Glomerular endothelial cell (primary cell): ENCODE measurements at places on chromosomes 4 and X. TPM values are rescaled to one million over a fixed set of nuclear protein-coding genes. Genes with fewer than 3 reads are reported as not detected.

GRCh38 chrX:74656079-74656745 is 41.8 kb upstream of the RLIM start:
- DNase-seq = no peak

- no peak for DNase-seq
These were observed 341.1 kb downstream of the GBA3 start for GRCh38 chr4:23033796-23034195.

DNA sequence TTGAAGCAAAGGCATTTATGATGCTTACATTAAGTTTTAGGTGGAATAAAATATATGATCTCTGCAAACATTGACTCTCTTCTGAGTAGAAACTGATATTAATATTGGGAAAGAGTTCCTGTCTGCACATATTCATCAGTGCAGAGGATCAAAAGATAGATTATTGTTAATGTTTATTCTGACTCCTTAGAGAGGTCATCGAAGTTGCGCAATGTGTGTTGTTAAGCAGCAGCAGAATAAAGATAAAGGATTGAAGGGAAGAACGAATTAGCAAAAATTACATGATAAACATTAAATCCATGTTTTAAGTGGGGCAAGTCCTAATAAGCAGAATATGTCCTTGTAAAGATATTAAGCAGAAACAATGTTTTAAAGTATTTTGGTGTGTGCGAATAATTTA is 72.6 kb upstream of the MBNL3 start:
- DNase-seq = no peak

The STEEP1 gene
- total RNA-seq = 24.2 and 29.6 TPM in 2 replicates

The ADH6 gene
- not detected in 2 replicates for total RNA-seq

DNA sequence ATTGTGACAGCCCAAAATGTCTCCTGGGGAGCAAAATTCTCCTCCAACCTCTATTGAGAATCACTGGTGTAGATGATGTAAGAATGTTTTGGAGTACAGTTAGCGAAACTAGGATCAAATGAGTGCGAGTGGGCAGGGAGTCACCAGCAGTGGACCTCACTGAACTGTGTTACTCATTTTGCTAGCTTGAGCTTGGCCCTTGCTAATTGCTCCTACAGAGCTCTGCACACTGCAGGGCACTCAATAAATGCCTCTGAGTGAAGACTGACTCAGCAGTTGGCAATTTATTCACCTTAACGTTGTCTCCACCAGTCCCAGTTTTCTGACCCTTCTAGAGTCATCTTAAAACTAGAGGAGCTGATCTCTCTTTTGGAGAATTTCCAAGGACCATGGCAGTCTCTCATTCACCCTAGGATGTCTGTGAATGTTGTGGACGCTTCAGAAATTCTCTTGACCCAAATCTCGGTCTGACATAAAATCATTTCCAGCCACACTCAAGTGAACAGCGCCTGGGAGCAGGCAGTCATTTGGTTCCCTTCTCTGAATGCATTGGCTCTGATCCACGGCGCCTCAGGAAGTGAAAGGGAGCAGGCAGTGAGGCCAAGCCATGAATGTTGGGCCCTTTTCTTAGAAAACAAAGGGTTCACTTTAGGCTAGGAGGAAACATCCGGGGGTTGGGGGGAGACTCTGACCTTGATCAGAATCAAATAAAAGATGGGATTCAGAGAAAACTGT is 148.1 kb downstream of the NWD2 start:
- DNase-seq = no peak

- DNase-seq = no peak
These were observed 256.6 kb upstream of the NDST3 start for GRCh38 chr4:117777721-117778120.

DNA sequence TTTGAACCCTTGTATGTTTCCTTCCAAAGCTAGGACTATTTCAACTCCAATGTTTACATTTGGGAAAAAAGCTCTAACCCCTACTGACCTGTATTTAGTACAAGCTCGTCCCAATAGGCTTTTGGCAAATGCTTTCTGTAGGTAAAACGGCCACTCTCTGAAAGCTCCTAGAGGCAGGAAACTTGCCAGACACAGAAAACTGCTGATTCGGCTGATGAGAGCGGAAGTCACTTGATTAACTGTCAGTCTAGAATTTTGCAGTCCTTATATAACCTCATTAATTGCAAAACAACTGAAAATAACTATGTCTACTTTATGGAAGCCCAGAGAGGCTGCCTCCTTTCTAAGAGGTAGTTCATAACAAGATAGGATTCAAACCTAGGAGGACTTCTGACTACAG is 108.1 kb downstream of the TSPAN7 start:
- no peak for DNase-seq

GRCh38 chr4:25817059-25817681 is 45.6 kb downstream of the SEL1L3 start:
- DNase-seq = no peak

The ARFIP1 gene
- total RNA-seq = 24.4 and 27.0 TPM in 2 replicates

GRCh38 chrX:19121898-19122640 is at the start of gene ADGRG2:
Gene ADGRG2 (minus strand): TSS chrX:19122468. CDS start chrX:19068834, 53,634 bp downstream.
- DNase-seq = no peak

The SCD5 gene
- total RNA-seq = 28.4 and 35.8 TPM in 2 replicates

DNA sequence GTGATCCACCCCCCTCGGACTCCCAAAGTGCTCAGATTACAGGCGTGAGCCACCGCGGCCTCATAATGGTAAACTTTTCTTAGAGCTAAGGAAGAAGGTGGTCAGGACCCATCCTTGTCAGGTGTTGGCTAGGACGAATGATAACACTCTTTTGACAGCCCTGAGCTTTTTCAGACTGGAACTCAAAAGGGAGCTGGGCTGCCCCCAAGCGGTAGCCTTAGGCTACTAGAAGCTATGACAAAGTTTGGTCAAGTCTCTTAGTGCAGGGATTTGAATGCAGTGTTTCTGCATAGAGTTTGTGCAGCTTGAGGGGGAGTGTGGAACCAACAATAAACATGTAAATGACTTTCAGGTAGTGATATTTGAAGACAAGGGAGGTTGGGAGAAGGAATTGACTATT is 11.8 kb upstream of the HSD17B10 start:
- no peak for DNase-seq

DNA sequence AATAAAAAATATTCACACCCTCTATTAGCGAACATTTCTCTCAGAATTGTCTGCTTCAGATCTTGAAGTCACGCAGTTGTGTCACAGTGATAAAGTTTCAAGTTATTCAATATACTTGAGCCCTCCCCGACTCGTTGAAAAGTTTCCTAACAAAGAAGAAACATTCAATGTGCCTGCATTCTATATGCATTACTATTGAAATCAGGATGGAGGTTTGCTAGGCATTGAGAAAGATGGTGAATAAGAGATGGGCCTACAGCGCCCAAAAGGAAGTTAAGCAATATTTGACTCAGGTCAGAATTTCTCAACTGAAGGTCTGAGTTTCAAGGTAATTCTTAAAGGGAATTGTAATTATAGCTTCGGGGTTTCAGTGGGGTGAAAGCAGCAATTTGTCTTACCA is 6.1 kb downstream of the TCEANC start:
- no peak for DNase-seq

DNA sequence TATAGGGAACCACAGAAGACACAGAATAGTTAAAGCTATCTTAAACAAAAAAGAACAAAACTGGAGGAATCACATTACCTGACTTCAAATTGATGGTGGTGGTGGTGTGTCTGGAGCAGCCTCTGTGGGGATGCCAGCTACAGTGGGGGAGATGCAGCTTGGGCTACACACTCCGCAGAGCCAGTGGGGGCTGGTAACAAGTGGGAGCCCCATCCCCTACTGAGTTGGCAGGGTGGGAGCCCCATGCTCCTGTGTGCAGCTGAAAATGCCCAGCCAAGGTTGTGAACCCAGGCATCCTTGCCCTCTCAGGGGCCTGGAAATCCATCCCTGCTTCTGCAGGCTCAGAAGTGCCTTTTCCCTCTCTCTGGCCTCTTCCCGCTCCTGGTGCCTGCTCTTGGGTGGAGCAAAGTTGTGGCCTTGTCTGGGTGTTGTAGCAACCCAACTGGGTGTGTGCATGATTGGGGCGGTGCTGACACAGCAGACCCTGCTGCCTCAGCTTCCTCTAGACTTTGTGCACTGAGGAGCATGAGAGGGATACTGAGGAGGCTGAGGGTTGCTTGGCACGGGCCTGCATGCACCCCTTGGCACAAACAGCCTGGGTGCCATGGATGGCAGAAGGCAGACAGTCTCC is 38.9 kb downstream of the SH3BGRL start:
- no peak for DNase-seq

The CXCL8 gene
- total RNA-seq = 322 and 354 TPM in 2 replicates

DNA sequence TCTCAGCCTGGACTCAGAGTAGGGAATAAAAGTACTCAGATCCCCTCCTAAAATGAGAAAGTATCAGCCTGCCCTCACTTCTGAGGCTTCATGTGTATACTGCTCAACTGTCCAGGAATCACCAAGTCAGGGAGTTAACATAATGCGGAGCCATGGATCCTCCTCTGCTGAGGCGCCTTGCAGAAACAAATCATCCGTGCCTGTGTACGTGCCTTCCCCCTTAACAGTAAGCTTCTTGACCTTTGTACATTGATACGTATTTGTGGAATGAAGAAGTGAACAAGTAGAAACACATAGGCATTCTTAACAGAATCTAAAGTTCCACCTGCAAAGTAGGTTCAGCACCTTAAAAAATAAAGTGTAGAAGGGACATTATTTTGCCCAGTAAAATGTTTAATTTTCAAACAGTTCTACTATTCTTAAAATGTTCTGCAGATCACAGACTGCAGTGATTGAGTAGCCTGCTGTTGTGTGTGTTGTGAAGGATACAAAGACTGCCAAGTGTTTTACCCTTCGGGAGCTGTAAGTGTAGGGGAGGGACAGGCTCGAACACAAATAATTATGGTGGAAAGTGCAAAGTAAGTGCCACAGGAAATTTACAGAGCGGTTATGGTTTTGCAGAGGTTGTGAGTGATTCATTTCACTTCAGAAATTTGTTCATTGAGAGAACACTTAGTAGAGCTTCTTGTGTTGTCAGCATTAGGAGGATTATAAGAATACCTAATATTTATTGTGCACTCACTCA is 61.9 kb downstream of the ARHGAP10 start:
- no peak for DNase-seq
